ENCODE measurements at places on chromosomes 16 and 17.
A peak's percentile ranks its signal among the peaks of the same experiment; 100 is the strongest.

DNA sequence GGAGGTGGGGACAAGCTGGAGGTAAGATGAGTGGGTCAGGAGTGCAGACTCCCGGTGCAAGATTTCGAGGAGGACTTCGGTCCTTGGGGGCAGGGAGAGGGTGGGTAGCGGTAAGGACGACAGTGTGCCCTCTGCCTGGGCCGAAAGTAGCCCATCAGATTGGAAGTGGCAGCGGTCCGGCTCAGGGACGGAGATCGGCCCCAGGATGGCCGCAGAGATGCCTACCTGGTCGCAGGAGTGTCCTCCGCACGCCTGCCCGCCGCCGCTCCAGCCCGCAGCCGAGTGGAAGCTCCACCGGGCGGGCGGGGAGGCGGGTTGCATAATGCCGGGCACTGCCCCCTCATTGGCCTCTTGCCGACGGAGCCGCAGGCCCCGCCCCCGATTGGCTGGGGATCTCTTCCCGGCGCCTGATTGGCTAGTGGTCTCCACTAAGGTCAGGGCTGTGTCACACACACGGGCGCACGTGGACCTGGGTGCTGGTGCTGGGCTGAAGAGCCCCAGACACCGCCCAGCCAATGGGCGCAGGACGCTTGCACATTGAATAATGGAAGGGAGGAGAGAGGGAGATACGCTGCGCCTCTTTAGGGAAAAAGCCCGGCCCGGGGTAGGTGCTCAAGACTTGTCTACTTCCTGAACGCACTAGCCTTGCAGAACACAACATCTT lies at the start of gene PER1:
Gene PER1, minus strand, starts transcription at position 293 of the 664 bp plus-strand sequence. CDS start 1,698 bp downstream, outside the sequence.
- DNase-seq, result peak; percentile 53

GRCh38 chr16:82655072-82655714 lies 28.4 kb downstream of the CDH13 start:
- DNase-seq, result peak; percentile 50

DNA sequence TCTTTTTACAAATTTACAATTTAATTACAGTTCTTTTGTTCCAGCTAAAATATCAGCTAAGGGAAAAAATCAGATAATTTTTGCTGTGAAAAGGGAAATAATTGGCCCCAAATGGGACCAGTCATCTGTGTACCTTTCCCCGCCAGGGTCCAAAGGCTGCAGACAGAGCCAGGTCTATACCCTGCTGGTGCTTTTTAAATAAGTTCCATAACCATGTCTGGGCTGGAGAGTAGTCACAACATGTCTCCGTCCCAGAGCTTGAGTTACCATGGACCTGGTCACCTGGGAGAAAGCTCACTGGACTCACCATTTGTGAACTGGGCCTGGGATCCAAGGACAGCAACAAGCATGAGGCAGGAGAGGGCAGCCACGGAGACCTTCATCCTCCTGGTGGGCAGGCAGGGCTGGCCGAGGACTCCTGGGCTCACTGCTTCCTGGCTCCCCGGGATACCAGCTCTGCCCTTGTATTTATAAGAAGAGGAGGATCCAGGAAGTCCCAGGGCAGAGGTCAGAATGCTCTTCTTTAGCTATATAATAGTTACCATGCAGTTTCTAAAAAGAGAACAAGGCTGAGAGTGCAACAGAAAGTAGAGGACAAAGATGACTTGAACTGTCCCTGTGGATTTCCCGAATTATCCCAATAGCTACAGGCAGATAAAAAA lies at the start of gene CCL15:
Gene CCL15, minus strand, starts transcription at position 444 of the 662 bp plus-strand sequence. Its CDS starts 61 bp downstream, at position 383.
- no peak for DNase-seq

- DNase-seq, result no peak
Measured at GRCh38 chr16:83301971-83302370, 505.8 kb upstream of the HSBP1 start.

DNA sequence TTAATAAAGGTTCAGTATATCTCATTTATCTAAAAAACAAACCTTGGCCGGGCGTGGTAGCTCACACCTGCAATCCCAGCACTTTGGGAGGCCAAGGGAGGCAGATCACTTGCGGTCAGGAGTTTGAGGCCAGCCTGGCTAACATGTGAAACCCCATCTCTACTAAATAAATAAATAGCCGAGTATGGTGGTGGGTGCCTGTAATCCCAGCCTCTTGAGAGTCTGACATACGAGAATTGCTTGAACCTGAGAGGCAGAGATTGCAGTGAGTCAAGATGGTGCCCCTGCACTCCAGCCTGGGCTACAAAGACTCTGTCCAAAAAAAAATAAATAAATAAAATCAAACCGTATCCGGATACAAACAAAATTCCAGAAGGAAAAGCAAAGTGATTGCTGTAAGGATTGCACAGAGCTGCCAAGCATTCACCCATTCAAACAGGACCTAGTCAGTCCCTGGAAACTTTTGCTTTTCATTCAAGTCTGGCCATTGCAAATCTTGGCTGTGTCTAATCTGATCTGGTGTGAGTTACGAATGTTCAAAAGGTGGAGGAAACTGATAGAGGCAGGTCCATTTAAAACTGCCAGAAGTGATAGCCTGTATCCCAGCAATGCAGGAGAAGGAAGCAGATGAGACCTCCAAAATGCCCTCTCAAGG lies 102.5 kb upstream of the CLEC3A start:
- no peak for DNase-seq

GRCh38 chr17:56076980-56077379 lies 76.3 kb upstream of the ANKFN1 start:
- DNase-seq, result no peak

DNA sequence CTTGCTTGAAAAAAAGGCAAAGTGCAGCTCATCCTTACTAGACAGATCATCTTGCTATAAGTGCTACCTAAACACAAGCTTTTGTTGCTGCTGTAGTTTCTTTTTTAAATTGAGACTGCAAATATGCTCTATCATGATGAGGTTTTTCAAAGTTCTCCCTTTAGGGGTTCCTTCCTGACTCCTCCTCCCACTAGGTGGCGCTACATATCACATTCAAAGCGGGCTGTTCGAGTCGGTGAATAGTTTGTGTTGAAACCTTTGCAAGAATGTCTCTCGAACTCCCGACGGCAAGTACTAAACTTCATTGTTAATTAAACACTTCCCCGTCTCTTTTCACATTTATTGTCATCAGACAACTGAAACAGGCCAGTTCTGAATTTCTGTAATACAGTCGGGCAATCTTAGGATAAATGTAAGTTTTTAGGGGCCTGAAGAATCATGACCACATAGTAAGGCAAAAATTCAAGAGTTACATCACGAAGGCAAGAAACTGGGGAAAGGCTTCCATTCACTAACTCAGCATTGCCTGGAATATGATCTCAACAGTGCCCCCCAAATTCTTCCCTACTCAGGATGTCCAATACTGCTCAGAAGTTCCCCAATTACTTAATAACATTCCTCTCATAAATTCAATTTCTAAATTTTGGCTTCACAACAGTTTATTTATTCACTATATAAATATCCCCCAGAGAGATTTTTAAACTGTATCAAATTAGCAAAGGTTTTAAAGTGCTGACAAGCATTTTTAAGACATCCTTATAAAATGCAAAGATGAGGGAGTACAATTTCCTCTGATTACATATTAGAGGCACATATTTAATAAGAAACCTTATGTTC lies 6.7 kb downstream of the HS3ST3A1 start:
- no peak for DNase-seq

DNA sequence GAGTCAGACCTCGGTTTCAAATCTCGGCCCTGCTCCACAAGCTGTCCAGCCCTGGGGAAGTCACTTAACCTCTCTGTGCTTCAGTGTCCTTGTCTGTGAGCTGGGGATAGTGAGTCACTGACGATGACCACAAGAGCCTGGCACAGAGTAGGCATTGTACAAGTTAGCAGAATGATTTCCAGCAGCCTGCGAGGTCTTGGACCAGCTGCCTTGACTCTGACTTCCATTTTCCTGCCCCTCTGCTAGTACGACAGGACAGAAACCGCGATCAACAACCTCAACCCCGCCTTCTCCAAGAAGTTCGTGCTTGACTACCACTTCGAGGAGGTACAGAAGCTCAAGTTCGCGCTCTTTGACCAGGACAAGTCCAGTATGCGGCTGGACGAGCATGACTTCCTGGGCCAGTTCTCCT lies 20.7 kb downstream of the CPNE2 start:
- no peak for DNase-seq

- DNase-seq, result no peak
Measured at GRCh38 chr17:82458885-82459424, 414 bp downstream of the NARF start.

GRCh38 chr16:1991135-1991551 lies 1.4 kb downstream of the SYNGR3 start:
- DNase-seq, result no peak

- DNase-seq, result no peak
Measured at GRCh38 chr17:67829331-67829730, 4.0 kb downstream of the BPTF start.

GRCh38 chr17:42946812-42947211 lies 17.4 kb downstream of the AARSD1 start:
- no peak for DNase-seq

- DNase-seq, result peak; percentile 16
Measured at GRCh38 chr16:80599466-80599865, 58.7 kb downstream of the DYNLRB2 start.

GRCh38 chr17:3675886-3676285 lies 7.3 kb downstream of the EMC6 start:
- DNase-seq, result no peak

DNA sequence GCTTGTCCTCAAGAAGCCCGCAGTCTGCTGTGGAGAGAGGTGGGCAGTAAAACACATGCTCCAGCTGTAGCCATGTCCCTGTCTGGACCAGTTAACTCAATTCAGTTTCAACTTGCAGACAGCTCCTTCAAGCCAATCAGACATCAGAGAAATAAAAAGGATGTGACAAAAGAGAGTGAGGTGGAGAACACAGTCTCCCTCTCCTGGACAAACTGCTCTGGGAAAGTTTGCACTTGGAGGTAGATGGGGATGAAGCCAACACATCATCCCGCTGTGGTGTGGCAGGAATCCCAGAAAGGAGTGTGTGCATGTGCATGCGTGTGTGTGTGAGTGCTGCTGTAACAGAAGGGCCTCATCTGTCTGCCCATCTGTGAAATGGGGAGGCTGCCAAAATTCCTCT lies 358.6 kb upstream of the ASIC2 start:
- no peak for DNase-seq

DNA sequence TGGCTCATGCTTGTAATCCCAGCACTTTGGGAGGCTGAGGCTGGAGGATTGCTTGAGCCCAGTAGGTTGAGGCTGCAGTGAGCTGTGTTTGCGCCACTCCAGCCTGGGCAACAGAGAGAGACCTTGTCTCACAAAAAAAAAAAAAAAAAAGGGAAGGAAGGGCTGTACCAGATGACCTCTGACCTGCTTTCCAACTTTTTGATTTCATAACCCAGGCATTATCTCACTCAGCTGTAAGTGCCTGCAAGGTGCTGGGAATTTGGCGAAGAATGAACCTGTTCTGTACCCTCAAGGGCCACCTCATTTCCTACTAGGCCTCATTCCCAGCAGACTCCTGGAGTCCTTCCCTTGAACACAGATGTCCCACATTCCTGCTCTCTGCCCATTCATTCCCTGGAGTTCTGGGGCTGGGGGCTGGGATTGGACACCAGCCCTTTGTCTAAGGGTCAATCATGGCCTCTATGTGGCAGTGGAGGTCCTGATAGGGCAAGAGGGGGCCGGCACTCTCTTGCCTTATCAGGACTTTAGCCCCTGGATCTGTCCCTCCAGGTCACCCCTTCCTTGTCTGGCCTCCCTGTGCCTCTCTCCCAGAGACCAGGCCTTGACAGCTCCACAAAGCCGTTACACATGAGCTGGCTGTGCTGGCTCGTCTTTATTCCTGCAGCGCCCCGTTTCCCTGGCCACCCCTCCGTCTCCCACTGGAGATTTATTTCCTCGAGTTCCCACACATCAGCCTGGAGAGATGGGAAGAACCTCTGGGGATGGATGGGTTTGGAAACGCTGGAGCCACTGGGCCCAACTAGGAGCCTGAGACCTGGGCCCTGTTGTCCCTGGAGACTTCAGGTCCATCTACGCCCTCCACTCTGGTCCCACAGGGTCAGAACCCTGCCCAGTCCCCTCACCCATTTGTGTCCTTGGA lies 821 bp upstream of the GFAP start:
- no peak for DNase-seq

DNA sequence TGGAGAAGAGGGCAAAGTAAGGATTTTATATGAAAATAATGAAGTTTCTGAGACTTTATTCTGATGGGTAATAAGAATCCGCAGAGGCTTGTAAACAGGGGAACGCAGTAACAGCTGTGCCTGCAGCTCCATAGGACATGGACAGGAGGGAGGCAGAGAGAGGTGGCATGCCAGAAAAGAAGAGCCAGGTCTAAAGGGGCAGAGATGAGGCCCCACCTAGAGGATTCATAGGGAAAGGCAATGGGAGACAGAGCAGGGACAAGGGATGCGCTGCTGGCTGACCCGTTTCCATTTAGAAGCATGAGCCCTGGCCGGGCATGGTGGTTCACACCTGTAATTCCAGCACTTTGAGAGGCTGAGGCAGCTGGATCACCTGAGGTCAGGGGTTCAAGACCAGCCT lies 340.3 kb upstream of the CDH5 start:
- DNase-seq, result no peak

DNA sequence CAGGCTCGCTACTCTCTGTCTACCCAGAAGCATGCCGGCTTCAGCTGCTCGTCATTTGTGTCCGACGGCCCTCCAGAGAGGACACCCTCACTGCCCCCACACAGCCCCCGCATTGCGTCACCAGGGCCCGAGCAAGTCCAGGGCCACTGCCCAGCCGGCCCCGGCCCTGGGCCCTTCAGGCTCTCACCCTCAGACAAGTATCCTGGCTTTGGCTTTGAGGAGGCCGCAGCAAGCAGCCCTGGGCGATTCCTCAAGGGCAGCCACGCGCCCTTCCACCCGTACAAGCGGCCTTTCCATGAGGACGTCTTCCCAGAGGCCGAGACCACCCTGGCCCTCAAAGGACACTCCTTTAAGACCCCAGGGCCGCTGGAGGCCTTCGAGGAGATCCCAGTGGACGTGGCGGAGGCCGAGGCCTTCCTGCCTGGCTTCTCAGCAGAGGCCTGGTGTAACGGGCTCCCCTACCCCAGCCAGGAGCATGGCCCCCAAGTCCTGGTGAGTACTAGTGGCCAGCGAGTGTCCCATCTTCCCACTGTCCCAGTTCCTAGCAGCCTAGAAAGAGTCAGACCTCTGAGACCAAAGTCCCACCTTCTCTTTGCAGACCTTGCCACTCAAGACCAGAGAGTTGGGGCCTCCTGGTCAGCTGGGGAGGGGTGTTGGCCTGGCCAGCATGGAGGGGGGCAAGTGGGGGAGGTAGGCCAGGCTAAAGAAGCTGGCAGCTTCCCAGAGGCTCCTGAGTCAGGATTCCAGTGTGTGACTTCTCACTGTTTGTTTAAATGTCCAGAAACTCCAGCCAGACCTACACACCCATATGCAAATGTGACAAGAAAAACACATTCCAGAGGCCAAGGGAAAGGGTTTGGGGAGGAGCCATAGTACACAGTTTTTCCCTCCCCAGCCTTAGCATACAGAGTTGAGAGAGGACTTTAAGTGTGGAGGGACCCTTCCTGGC lies 18.6 kb downstream of the FOXN1 start:
- peak; percentile 31 for DNase-seq

- DNase-seq, result no peak
Measured at GRCh38 chr16:4081521-4082021, 34.7 kb downstream of the ADCY9 start.

DNA sequence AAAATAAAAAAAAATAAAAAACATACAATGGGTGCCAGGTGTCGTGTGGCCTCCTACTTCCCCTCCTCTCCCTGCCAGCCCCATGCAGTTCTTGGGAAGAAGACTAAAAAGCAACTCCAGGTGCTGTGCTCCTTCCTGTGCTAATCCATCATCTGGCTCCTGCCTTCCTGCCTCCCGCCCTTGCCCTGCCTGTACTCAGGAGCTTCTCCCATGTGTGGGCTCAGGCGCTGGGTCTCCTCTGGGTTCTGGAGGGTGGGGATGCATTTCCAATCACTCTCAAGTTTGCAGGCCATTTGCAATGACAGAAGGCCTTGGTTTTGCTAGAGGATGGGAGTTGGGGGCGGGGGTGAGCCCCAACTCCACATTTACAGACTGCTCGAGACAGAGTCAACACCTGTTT lies 122.9 kb downstream of the SDK2 start:
- DNase-seq, result no peak

Measured in BJ (cell line).